ENCODE measurements at places on chromosomes 11 and 22.
A peak's percentile ranks its signal among the peaks of the same experiment; 100 is the strongest.

GRCh38 chr22:20569059-20570058 is 61.9 kb downstream of the MED15 start:
- DNase-seq, result peak; percentile 72

DNA sequence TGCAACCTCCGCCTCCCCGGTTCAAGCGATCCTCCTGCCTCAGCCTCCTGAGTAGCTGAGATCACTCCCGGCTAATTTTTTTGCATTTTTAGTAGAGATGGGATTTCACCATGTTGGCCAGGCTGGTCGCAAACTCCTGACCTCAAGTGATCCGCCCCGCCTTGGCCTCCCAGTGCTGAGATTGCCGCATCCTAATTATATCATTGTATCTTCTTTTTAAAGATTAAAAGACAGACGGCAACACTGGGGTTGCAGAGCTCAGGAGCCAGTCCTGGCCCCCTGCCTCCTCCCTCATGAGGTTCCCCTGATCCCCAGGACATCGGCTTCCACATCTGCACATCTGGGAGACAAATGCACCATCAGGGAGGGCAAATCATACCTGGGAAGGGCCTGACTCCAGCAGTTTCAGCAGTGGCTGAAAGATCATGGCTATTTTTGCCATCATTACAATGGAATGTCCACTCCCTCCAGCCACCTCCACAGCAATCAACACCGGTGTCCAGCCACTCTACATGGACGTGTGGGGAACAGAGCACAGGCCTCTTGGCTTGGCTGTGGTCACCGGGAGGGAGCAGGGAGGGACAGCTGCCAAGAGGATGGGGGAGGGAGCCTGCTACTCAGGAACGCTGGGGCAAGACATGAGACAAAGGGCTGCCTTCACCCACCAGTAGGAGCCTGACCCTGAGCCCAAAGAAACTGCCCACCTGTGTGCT is 9.2 kb upstream of the CELSR1 start:
- DNase-seq, result no peak

- DNase-seq, result no peak
Observed at GRCh38 chr11:116986521-116987105, 111.6 kb downstream of the SIK3 start.

DNA sequence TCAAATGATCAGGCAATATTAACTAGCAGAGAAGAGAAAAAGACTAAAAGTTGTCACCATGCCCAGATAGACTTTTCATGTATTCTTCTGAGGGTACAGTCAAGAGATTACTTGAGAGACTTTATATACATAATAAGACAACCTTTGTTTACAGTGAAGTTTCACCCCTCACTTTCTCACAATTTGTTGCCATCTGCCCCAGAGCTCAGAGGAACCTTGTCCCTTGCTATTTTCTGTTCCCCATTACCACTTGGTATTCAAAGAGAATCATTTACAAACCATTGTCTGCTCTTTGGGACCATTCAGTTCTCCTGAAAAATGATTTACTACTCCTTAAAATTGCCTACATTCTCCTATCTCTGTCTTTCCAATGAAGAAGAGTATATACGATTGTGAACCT is 544.6 kb downstream of the CNTN5 start:
- no peak for DNase-seq

DNA sequence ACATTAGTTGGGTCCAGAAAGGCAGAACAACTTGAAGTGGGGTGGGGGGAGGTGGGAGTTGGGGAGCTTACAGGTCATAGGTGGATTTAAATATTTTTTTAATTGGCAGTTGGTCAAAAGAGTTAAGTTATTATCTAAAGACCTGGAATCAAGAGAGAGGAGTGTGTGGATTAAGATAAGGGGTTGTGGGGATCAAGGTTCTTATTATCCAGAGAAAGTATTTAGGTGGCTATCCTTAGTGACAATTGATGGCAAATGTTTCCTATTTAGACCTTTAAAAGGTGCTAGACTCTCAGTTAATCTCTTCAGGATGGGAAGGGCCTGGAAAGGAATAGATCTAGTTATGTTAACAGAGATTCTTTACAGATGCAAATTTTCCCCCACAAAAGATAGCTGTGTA is 120.7 kb upstream of the OR9Q1 start:
- no peak for DNase-seq

DNA sequence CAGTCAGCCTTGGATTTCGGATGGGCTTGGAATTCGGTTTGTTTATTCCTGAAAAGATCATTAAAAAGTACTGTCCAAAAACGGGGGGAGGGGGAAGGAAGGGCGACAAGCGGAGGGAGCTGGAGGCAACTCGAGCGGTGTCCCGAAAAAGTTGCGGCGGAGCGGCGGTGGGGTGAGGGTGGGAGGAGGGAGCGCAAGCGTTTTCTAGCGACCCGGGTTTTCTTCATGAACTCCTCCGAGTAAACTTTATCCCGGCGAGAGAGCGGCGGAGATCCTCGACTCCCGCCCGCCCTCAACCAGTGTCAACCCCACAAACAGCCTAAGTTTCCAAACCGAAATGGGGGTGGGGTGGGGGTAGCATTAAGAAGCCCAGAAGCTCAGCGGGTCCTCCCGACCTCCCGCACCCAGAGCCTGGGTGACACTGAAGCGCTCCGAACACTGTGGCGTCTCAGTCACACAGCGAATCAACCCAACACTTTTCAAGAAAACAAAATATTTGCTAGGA is 133.0 kb upstream of the C11orf58 start:
- peak; percentile 21 for DNase-seq

DNA sequence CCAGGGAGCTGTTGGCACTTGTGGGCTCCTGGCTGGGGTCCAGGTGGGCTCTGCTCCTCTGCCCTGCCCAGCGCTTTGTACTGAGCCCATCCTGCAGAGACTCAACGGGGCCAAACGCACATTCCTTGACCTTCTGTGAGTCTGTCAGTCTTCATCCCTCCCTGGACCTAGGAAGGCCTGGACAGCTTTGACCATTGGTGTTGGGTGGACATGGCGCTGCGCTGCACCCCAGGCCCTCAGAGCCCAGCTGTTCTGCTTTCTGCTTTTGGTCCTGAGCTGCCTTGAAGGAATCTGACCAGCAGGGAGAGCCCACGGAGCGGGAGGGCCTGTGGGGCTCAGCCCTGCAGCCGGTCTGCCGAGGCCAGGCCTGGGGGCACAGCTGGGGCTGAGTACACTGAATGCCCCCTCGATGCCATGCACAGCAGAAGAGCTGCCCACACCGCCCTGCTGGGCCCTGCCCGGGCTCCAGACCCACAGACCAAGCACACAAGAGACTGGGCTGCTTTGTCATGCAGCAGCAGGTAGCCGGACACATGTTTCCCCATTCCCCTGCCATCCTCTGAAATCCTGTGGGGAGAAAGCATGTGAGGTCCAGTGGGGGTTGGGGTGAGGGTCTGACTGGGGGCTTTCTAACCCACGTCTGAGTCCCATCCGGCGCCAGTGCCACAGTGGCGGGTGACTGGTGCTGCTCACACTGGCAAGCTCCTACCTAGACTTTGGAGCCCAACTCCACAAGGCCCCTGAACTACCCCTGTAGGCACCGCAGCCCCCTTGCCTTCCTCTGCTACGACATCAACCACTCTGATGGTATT is 24.1 kb upstream of the CCDC188 start:
- no peak for DNase-seq

DNA sequence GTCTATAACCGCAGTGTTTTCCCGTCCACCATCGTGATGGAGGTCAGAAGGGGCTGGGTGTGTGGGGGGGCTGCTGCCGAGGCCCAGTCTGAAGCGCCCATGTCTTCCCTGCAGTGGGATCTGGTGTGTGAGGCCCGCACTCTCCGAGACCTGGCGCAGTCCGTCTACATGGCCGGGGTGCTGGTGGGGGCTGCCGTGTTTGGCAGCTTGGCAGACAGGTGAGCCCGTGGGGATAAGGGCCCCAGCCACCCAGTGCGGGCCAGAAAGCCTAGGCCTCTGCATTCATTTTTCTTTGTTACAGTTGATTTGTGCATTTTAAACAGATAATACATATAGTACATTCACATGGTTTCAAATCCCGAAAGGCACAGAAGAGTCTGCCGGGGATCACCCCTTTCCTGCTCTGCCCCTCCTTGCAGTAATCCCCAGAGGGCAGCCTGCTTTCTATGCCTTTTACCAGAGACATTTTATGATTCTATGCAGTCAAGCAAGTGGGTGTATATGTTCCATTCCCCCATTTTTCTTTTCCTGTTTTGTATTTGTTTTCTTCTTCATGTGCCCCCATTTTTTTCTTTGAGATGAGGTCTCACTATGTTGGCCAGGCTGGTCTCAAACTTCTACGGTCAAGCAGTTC is 32.6 kb downstream of the CAPN1 start:
- DNase-seq, result no peak
